NCI-H2081 treated with DMSO at 0.1 percent for 48 hours (cell line): ENCODE measurements at places on chromosomes 2 and 18.

GRCh38 chr2:180621941-180622918 lies 358.2 kb upstream of the UBE2E3 start:
- peak; percentile 22 for DNase-seq

- DNase-seq = no peak
These were observed 157.9 kb downstream of the LNPK start for GRCh38 chr2:175844169-175844568.

DNA sequence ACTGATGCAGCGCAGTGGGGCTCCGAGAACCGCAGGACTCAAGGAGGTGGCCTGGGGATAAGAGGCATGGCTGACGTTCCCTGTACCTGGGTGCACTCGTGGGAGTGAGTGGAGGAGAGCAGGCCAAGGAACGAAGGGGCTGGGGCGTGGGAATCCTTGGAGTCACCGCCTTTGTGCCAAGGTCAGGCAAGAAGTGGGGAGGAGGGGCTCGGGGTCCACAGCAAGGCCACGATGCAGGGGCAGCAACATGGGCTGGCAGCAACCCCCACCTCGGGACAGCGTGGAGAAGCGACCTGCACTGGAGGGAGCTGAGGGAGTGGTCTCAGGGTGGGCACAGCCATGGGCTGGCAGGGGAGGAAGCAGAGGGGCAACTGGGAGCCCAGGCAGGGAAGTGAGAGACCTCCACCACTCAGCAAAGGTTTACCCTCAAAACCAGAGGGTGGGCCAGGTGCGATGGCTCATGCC lies 18.6 kb downstream of the ARID5A start:
- no peak for DNase-seq

- DNase-seq = no peak
These were observed 1137.4 kb upstream of the FAM98A start for GRCh38 chr2:34736482-34736881.

GRCh38 chr2:108377401-108377800 lies 353 bp upstream of the SULT1C4 start:
- DNase-seq = no peak

DNA sequence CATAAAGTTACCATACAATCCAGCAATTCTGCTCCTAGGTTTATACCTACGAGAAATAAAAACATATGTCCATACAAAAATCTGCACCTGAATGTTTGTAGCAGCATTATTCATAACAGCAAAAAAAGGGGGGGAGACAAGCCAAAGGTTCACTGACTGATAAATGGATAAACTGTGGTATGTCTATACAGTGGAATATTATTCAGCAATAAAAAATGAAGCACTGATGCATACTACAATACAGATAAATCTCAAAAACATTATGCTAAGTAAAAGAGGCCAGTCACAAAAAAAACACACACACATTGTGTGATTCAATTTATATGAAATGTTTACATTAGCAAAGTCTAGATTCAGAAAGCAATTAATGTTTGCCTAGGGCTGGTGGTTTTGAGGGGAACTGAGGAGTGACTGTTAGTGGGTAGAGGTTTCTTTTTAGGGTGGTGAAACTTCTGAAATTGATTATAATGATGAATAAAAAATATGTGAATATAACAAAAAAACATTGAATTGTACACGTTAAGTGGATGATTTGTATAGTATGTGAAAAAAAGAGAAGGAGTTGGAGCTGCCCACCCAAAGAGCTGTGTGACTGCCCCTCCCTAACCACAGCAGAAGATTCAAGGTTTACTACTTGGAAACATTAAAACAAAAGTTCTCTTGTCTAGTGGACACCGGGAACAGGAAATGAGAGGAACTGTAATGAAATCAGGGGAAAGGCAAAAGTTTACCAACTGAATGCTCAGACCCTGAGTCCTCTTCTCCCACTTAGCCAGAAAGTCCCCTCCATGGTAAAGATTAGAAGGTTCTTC lies 13.4 kb downstream of the COLEC12 start:
- no peak for DNase-seq
